Stimulated activated CD4-positive, alpha-beta T cell treated with anti-CD3 and anti-CD28 coated beads, Interleukin-4, amount 100 ng/mL, for 1 hour (primary cell): ENCODE measurements at places on chromosomes 16 and 17.

DNA sequence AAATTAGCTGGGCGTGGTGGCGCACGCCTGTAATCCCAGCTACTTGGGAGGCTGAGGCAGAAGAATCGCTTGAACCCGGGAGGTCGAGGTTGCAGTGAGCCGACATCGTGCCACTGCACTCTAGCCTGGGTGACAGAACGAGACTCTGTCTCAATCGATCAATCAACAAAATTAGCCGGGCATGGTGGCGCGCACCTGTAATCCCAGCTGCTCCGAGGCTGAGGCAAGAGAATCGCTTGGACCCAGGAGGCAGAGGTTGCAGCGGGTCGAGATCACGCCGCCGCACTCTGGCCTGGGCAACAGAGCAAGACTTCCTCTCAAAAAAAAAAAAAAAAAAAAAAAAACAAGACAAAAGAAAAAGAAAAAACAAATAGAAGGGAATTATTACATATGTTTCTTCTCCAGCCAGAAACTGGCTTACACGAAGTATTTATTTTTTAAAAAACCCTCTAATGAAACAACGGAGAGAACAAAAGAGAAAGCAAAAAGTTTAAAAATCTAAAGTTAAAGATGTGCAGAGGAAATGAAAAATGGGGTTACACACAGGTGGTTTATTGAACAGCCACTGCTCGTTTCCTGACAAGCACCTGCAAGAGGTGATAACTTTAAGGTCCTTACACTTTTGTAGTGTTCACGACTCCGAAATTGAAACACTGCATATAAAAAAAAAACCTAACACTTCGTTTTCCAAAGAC lies 1.4 kb downstream of the SYNRG start:
- DNase-seq = peak; percentile 11

- DNase-seq = peak; percentile 63
Measured at GRCh38 chr17:50051082-50051576, 4.8 kb upstream of the ITGA3 start.

DNA sequence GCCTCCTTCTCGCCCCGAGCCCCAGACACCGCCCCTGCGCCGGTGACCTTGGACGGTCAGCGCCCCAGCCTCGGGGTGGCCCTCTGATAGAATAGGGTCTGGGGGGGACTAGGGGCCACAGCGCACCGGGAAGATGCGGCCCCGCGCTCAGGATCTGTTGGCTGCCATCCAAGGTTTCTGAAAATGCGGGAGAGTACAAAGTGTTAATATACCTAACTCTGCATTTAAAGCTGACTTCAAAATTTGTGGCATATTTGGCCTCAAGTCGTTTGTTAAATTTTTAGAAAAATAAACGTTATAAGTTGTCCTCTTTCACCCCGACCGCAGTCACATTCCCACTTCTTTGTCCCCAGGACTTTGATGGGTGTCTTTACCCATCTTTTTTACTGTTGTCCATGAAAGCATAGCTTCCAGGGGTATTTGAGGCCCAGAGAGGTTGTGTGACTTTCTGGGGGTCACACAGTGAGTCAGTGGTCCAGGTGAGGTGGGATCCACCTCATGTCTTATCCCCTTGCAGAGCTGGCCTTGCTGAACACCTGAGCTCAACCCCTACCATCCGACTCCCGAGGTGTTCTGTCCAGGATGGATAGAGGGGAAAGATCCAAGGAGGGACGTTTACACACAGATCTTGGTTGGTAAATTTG lies 796 bp downstream of the NT5M start:
- DNase-seq = no peak

DNA sequence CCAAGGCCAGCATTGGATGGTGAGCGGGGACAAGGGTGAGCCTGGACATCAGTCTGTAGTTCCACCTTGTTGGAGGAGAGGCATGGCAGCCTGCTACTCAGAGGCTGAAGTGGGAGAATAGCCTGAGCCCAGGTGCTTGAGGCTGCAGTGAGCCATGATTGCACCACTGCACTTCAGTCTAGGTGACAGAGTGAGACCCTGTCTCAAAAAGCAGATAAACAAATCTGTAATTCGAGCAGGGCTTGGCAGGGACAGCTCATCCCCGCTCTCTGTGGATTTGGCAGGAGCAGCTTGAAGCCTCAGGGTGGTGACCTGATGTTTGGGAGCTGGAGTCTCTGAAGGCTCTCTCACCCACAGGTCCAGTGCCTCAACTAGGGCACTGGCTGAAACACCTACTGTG lies 38.6 kb upstream of the ZCCHC14 start:
- DNase-seq = no peak

GRCh38 chr16:118857-119256 lies 19.6 kb downstream of the NPRL3 start:
- DNase-seq = no peak

DNA sequence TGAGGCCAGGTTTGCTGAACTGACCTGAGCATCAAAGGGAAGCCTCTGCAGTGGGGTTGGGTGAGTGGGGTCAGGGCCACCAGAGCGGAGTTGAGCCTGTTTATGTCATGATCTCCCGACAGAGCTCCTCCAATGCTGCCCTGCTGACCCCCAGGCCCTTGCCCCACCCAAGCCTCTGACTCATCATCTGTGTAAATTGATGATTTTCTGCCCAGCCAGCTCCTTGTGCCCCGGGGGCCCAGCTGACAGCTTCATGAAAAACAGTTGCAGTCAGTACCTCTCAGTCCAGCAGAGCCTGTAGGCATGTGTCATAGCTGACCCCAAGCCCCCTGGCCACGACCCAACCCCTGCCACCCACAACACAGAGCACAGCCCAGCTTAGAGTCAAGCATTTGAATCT lies 134.9 kb downstream of the CCT6B start:
- no peak for DNase-seq

- DNase-seq = no peak
Measured at GRCh38 chr17:80071116-80071841, 30.1 kb upstream of the GAA start.

GRCh38 chr17:14119546-14119945 lies 50.2 kb downstream of the COX10 start:
- DNase-seq = no peak

- no peak for DNase-seq
Measured at GRCh38 chr16:14111713-14112538, 40.8 kb downstream of the MRTFB start.

DNA sequence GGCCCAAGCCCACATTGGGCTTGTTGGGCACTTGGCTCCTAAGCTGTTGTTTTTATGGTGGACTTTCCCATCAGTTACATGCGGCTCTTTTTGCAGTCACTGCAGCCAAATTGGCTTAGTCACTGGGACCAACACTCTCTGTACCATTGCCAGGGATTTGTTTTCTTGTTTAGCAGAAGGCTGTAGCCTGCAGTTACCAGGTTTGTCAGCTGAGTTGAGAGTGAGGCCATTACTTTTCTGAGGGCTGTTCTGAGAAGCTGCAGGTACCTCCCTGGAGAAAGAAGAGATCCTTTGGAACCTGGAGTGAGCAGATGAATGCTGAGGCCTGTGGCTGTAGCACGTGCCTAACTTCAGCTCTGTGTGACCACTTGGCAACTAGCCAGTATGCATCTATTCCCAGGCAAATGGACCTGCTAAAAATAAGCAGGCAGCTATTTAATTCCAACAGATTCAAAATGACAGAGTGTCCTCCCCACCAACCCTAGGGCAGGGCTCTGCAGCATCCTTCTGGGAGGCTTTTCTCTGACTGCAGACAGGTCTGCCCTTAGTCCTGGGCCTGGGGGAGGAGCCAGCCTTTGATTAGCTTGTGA lies 12.9 kb downstream of the AKAP1 start:
- no peak for DNase-seq

GRCh38 chr16:85363881-85364280 lies 249.2 kb upstream of the GSE1 start:
- DNase-seq = no peak
